Esophagus squamous epithelium (tissue), 5 donors: ENCODE measurements at places on chromosomes 12 and 14.

- DNase-seq: no peak
Observed at GRCh38 chr14:51701951-51702350, 50.2 kb downstream of the FRMD6 start.

- DNase-seq: no peak
Observed at GRCh38 chr12:32603858-32604257, 75.2 kb upstream of the DNM1L start.

DNA sequence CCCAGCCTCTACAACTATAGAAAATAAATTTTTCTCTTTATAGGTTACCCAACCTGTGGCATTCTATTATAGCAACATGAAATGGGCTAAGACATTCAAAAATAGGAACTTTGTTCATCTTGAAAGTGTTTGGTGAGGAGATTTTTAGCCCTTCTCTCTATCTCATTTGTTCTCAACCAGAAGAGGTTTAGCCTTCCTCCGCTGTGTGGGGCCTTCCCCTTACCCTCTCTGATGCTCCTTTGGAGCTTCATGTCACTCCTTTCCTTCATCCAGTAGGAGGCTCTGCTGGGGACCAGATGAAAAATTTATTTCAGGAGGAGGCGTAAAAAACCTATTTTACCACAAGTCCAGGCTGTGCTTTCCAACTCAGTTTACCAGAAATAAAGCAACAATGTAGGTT is 94.1 kb downstream of the RTN1 start:
- no peak for DNase-seq

GRCh38 chr14:28589792-28590191 is 176.8 kb upstream of the FOXG1 start:
- DNase-seq: no peak
